Activated naive CD4-positive, alpha-beta T cell treated with anti-CD3 and anti-CD28 coated beads, Interleukin-2, amount 50 U/mL, for 16 hours (primary cell): ENCODE measurements at places on chromosomes 5 and 9.
A peak's percentile ranks its signal among the peaks of the same experiment; 100 is the strongest.

GRCh38 chr5:17061973-17062470 lies 125.9 kb upstream of the MYO10 start:
- no peak for DNase-seq

- no peak for DNase-seq
Measured at GRCh38 chr5:95621839-95622629, 2.1 kb downstream of the GPR150 start.

DNA sequence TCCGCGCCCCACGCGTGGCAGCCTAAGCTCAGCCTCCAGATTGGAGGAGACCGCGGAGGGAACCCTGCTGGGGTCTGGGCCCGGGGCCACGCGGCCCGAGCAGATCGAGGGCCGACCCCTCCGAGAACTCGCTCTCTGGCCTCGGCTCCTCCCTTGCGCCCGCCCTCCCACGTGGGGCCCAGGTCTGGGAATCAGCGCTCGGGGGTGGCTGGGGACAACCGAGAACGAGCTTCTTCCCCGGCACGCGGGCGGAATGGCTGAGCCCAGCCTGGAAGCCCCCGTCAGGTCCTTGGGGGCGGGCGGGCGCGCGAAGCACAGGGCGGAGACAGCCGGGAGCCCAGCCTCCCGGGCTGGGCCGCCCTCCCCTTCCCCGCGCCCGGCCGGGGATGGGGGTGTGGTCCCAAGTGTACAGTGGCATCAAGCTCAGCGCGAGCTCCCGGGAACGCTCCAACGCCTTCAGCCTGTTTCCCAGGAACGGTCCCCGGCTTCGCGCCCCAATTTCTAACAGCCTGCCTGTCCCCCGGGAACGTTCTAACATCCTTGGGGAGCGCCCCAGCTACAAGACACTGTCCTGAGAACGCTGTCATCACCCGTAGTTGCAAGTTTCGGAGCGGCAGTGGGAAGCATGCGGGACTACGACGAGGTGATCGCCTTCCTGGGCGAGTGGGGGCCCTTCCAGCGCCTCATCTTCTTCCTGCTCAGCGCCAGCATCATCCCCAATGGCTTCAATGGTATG lies at the start of gene SLC22A4:
Gene SLC22A4, plus strand, starts transcription at position 403 of the 736 bp plus-strand sequence. Its CDS starts 223 bp downstream, at position 626.
- peak; percentile 81 for DNase-seq

DNA sequence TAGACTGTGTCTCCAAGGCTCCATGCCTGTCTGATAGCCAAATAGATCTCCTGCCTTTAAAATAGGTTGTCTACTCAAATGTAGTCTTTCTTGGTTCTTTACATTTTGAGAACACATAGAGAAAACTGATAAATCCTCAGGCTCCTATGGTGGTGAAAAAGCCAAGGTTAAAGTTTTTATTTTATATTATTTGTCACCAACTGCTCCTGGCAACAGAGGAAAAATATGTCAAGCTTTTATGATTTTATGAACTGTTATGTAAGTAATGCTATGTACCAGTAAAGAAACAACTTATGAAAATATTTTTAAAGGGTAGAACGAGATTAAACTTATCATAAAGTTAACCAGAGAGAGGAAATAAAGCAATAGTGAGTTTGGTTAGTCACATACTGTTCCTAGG lies 222.8 kb downstream of the NR2F1-AS1 start:
- no peak for DNase-seq

GRCh38 chr5:156670615-156671014 lies 179.5 kb upstream of the PPP1R2B start:
- DNase-seq = no peak

GRCh38 chr5:5398071-5398470 lies 24.4 kb upstream of the ICE1 start:
- no peak for DNase-seq

- no peak for DNase-seq
Measured at GRCh38 chr9:110156902-110157301, 51.1 kb downstream of the C9orf152 start.

GRCh38 chr5:139342423-139342723 lies 719 bp downstream of the PAIP2 start:
- peak; percentile 85 for DNase-seq

DNA sequence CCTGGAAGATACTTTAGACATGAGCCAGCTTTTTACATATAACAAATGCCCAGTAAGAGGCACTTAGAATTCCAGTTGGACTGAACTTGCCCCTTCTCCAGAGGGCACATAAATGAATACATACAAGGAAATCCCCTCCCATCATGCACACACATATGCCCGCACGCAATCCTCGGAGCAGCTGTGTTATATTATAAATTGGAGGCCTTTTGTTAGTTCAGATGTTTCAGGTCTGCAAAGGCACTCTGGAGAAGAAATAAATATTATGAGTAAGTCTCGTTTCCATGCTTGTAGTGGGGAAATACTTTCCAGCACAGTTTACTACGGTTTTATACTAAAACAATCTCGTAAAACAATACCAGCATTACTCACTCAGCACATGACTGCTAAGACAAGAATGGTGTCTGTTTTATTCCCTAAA lies 17.6 kb upstream of the MUSK start:
- no peak for DNase-seq

DNA sequence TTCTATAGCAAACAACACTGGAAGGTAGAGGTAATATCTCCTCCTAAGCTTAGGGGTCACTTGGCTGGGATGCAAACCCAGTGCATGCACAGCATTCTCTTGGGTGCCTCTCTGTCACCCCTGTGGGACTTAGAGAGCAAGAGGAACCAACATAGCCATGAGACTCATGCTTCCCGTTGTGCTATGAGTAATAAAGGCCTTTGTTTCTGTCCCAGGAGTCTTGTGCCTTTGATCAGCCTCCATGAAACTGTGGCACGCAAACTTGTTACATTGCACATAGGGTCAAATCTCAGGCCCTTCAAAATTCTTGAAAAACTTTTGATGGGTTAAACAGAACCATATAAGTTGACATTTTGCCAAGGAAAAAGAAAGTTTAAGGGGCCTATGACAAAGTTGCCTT lies 272.8 kb downstream of the TAF11L14 start:
- DNase-seq = no peak

DNA sequence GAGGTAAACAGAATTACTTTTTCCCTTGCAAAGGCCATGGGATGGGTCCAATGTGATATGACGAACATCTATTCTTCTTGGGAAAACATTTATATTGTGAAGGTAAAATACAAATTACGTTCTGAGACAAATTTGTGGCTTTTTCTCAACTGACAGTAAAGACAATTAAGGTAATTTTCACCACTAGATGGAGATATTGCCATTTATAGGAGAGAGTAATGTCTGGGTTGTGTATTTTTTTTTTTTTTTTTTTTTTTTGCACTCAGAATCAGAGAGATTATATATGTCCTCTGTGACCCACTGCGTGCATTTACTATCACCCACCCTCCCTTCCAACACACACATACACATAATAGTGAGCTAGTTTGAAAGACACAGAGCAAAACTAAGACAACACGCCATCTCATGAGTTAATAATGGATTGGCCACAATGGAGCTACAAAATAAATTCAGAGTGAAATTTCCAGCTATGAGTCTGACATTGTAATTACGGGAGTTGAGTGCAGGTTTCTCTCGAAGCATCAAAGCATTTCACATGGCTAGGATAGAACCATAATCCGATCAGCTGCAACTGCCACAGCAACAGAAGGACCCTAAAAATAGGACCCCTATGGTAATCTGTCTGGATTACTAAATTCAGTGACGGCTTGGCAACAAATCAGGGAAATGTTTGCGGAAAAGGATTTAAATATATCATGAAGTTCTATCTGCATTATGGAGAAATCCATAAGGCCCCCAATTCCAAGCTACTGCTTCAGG lies 49.2 kb downstream of the ANXA1 start:
- no peak for DNase-seq

DNA sequence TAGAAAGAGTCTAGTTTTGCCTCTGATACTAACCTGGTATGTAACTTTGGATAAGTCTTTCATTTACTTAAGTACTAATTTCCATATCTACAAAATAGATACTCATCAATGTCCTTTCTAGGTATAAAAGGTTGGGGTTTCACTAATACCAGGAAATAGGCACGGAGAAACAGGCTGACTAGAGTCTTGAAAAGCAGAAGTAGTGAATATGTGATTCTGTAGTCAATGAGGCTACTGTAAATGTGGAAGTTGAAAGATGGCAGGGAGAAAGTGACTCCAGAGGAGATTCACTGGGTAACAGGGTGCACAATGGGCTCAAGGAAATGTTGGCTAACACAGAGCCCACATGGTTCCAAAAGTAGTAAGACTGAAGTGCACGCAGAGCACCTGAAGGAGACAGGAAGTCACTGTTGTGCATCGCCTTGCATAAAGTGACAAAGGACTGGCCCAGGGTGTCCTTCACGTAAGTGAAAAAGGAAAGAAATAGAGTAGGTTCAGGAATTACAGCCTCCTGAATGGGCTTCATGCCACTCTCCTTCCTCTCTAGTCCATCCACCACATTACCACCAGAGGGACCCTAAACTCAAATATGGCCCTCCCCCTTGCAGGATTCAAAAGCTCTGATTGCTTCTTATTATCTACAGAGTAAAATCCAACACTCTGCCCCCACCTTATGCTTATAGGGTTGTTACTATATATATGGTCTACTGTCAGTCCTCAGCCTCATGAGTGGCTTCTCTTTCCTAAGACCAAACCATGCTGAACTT lies 288.0 kb upstream of the SMARCA2 start:
- no peak for DNase-seq

GRCh38 chr5:43121913-43122484 lies 1.3 kb downstream of the ZNF131 start:
- no peak for DNase-seq

DNA sequence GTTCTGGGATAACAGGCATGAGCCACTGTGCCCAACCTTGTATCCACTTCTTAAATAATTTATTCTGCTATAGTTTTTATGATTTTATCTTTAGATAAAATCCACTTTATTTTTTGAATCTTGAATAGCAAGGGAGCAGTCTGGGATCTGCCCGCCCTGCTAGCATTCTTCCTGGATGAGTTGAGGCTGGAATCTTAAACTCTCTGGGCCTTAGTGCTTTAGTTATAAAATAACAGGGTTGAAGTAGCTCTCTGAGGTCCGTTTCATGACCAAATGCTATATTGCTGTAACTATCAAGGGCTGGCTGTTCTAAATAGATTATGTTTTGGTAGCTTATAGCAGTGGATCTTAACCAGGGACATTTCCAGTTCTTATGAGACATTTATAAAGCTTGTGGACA lies 20.8 kb downstream of the ACER2 start:
- DNase-seq = no peak

DNA sequence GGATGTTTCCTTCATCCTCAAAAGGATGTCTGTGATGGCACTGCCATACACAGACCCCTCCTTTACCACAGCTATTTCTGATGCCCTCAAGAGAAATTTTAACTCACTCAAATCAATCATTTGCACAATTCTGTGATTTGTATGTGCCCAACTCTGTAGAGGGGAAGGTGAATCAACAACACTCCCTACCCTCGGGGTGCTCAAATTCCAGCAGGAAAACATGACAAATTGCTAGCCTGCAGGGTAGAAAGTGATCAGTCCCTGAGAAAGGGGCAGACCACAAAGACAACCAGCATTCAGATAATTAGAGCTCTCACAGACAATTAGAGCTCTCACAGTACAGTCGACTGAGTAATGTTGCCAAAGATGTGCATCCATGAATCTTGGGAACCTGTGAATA lies 45.3 kb upstream of the FOXE1 start:
- DNase-seq = no peak

DNA sequence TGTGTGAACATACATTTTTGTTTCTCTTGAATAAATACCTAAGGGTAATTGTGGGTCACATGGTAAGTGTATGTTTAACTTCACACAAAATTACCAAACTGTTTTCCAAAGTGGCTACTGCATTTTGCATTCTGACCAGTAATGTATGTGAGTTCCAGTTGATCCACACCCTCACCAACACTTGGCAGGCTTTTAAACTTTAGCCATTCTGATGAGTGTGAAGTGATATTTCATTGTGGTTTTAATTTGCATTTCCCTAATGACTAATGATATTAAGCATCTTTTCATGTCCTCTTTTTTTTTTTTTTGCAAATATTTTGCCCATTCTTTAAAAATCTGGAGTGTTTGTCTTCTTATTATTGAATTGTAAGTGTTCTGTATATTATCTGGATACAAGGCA lies 53.5 kb upstream of the MAST4 start:
- DNase-seq = no peak

GRCh38 chr9:3087697-3088096 lies 243.8 kb upstream of the PUM3 start:
- DNase-seq = no peak

DNA sequence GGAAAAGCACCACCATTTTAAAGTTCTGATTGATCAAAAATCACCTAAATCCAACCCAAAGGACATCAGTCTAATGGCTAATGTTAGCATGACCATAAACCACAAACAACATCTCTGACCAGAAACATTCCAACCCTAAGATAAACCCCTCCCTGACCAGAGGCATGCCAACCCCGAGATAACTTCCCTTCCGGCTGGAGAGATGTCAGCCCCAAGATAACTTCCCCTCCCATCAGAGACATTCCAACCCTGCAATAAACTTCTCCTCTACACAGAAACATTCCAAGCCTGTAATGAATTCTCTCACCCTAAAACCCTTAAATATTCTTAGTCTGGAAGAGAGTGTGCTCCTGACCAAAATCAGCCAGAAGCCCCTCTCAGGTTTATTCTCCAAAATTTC lies 364.3 kb downstream of the KCNN2 start:
- DNase-seq = no peak

DNA sequence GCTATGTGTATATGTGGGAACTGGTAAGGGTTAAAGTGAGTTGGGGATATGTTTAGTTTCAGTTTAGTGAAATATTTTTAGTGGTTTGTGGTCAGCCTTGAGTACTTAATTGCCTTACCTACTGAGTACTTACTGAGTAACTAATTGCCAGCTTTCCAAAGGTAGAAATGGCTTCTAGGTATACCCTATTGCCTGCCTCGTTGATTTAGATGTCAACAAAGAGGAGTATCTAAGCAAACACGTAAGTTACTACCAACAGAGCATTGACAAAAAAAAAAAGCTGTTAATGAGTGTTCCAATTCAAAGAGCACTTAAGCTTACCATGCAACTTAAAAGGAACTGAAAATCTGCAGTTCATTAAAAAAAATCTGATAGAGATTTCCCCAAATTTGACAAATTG lies 8.8 kb downstream of the ATP10B start:
- no peak for DNase-seq

DNA sequence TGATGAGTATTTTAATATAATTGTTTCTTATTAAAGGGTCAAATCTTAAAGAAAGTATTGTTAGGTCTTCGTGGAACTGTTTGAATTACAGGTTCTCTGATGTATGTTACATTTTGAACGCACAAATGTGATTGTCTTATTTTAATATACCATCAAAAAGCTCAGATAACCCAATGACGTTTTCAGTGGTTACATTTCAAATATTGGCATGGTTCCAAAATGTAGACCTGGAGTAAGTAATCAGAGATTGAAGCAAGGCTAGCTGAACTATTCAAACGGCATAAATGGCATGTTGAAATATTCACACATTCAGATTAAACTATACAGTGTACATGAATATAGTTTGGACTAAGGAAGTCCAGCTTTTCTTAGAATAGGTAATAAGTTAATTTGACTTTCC lies 281.7 kb upstream of the EFNA5 start:
- no peak for DNase-seq

- no peak for DNase-seq
Measured at GRCh38 chr9:134328841-134329575, 2.8 kb downstream of the RXRA start.
